ENCODE measurements at places on chromosomes 7 and 10.

GRCh38 chr7:18655506-18655905, 160.0 kb downstream of the HDAC9 start:
- DNase-seq: no peak

DNA sequence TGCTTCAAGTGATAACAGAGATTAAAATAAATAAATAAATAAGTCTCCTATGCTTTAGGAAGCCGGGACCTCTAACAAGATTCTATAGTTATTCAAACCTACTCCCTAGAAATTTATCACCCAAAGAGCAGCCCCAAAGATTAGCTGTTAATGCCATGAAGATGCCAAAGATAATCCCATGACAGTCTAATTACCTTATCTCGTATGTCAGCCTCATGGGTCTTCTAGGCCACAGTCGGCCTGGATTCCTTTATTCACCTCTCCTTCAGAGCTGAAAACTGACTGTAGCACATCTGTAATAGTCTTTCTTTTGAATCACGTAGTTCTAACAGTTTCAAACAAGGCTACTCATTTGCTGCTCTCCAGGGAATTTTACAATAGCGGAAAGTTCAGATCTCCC, 24.2 kb downstream of the COL1A2 start:
- no peak for DNase-seq

- no peak for DNase-seq
These were observed 118.6 kb upstream of the ASAH2 start for GRCh38 chr10:50369931-50370330.

GRCh38 chr7:130929896-130930659, 196.1 kb upstream of the KLF14 start:
- no peak for DNase-seq

DNA sequence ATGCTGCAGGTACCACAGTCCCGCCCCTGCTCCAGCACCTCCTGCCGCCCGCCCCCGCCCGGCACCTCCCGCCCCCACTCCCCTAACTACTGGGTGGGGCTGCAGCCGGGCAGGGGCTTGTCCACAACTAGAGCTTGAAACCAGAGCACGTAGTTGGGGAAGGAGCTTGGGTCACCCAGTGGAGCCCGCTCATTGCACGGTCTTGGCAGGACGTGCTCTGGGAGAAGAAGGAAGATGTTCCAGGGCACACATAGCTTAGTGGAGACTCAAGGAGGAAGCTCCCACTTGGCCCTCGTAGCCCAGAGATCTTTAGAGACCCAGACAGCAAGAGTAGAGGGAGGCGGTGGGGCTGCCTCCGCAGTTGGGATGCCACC, 692 bp downstream of the IGFBP1 start:
- DNase-seq: no peak

GRCh38 chr10:43647576-43647975, 1.1 kb downstream of the ZNF32 start:
- no peak for DNase-seq

DNA sequence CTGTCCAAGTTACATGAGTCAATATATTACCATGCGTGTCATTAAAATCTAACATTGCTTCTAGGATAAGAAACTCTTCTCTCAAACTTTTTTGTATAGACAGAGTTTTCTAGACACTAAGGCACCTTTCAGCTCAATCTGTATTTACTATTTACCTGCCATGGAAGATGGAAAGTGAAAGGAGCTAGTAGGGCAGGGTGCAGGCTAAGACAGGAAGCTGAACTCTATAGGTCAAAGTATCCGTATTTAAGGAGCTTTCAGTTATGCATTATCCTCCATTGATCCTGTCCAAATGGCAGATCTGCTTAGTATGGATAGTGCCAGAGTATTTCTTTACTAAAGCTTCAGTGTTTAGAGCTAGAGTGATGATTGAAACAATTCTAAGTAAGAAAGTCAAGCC, 612.8 kb downstream of the IPMK start:
- DNase-seq: no peak

DNA sequence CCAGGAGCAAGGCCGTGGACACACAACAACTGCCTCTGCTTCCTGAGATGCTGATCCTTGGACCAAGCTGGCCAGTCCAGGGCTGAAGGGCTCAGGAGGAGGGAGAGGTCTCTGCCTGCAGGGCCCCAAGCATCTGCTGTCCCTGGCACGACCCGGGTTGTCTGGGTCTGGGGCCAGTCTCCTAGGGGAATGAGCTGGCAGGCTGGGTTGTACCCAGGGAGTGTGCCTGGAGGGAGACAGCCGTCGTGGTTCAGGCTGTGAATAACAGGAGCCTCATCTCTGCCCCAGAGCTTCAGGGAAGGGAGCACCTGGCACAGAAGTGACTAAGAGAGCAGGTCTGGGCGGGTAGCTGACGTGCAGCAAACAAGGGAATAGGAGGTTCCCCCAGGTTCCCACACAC, 17.9 kb upstream of the SERPINE1 start:
- DNase-seq: no peak

- no peak for DNase-seq
These were observed 426.5 kb downstream of the RPS24 start for GRCh38 chr10:78460204-78460603.

GRCh38 chr10:122375679-122376160, 1.2 kb downstream of the PLEKHA1 start:
- no peak for DNase-seq

DNA sequence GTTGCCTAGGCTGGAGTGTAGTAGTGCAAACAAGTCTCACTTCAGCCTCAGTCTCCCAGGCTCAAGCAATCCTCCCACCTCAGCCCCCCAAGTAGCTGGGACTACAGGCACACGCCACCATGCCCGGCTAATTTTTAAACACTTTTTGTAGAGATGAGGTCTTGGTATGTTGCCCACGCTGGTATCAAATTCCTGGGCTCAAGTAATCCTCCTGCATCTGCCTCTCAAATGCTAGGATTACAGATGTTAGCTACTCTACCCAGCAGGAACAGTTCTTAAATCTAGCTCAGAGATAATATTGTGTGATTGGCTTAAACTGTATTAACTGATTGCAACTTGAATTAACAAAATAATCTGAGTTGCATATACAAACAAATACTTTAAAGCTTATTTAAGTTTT, 82.9 kb downstream of the CDK14 start:
- DNase-seq: no peak

- DNase-seq: no peak
These were observed 22.7 kb downstream of the CISD1 start for GRCh38 chr10:58291538-58292174.

- DNase-seq: no peak
These were observed 488.0 kb upstream of the POM121L12 start for GRCh38 chr7:52547308-52547910.

GRCh38 chr10:132774902-132775863, 10.8 kb downstream of the NKX6-2 start:
- DNase-seq: peak; percentile 98

DNA sequence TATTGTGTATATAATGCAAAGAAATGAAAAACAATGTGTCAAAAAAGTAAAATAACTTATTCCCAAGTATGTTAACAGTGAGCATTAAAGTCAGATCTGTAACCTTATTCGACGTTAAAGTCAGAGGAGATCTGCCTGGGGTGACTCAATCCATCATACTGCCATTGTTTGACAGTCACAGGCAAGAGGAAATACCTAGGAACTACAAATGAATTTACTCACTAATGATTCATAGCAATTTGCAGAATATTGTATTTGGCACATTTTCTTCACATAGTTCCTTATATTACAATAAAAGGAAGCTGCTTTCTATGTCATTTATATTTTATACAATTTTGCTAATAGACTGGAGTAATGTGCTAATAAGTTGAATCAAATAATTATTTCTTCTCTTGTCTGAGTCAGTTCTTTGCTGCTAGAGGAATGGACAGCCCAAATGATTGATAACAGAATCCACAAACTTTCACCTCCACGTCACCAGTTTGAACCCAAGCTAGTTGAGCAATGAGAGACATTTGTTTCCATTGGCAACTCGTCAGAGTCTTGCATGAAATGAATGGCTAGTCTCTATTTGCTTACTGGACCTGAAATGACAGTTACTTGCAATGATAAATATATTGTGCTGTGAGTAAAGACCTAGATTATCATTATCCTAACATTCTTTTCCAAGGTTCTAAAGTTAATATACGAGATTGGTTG, 48.5 kb upstream of the TMEM106B start:
- DNase-seq: no peak

DNA sequence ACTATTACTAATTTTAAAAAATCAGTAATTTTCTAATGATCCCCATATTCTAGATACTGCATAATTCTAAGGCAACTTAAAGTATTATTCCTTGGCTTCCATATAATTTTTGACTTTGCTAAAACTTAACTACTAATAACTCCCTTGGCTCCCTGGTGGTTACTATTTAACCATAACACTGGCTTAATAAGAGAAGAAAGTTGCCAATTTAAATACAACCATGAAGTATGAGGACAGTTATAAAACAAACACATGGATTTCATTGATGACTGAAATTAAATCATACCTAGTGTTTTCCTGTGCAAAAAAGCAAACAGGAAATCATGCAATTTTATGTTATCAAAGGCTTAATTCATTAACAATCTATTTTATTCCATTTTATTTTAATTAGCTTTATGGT, 1073.9 kb downstream of the GRM8 start:
- no peak for DNase-seq

DNA sequence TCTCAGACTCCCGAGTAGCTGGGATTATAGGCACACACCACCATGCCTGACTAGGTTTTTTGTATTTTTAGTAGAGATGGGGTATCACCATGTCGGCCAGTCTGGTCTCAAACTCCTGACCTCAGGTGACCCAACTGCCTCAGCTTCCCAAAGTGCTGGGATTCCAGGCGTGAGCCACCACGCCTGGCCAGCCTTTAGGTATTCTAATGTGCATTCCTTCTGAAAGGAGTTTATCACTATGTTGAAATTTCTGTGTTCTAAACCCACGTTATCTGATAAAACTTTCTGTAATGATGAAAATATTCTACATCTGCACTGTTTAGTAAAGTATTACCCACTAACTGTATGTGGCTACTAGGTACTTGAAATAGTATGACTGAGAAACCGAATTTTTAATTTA, 110.6 kb upstream of the IMMP2L start:
- no peak for DNase-seq

DNA sequence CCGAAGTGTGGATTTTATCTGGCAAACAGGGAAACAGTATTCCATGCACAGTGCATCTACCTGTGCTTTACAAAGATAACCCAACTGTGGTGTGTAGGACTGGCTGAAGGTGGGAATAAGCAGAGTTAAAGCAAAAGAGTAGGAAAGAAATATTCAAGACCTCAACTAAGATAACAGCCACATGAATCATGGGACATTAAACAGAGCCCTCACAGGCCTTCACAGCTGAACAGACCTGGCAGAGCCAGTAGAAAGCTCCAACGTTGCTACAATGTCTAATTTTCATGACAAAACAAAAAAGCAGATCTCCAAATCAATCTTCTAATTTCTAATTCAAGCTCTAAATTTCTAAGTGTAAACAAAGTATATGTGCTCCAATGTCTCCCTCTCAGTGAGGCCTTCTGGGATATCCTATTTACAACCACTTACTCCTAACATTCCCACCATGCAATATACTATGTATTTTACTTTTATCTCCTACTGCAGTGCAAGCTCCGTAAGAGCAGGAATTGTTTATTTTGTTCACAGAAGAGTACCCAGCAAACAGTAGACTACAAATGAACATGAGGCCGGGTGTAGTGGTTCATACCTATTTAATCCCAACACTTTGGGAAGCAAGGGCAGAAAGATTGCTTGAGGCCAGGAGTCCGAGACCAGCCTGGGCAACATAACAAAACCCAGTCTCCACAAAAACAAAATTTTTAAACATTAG, 63.5 kb downstream of the UBE2H start:
- no peak for DNase-seq

- no peak for DNase-seq
These were observed 435.9 kb upstream of the AUTS2 start for GRCh38 chr7:69162326-69162725.

DNA sequence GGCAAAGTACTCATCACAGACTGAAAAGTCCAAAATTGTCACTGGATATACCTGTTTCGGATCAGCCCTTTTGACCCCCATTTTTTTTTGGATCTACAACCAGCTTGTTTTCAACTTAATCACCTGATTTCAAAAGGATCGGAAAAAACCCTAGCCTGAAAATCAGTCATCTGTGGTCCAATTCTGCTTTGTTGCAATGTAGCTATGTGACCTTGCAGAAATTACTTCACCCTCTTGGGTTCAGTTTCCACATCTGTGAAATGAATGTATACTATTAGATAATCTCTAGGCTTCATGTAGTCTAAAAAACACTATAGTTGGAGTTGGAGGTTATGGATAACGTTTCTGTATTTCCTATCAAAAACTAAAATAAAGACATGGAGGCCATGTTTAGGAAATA, 37.1 kb downstream of the STEAP4 start:
- no peak for DNase-seq

- DNase-seq: no peak
These were observed 896.0 kb downstream of the LRMDA start for GRCh38 chr10:76327441-76327840.

DNA sequence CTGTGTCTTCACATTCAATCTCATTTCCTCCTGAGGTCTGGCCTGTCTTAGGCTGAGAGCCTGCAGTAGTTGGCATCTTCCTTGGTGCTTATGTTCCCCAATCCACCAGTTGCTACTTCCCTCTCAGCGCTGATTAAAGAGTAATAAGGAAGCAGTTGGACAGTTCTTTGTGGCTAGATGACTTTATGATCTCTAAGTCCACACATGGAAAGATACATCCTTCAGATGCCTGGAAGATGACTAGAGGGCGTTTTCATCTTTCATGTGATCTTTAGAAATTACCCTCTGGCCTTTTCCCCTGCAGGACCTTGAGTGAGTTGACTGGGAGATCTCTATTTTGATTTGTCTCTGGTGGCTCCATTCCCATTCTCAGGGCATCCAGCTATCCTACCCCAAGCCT, 204.5 kb downstream of the GRM3 start:
- DNase-seq: no peak

DNA sequence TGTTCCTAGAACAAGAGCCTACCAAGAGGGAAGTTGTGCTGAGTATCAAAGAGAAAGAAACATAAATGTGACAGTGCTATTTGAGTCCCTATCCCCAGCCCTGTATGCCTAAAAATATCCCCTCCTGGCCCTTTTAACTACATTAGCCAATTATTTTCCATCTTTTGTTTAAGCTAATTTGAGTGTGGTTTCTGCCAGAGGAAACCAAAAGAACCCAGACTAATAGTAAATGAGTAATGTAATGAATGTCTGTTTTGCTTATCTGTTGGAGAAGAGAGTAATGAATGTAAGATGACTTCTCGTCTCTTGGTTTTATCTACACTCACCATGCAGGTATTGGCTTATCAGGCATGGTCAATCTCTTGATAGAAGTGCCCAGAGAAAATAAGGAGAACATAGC, 134.4 kb upstream of the CDK1 start:
- no peak for DNase-seq

DNA sequence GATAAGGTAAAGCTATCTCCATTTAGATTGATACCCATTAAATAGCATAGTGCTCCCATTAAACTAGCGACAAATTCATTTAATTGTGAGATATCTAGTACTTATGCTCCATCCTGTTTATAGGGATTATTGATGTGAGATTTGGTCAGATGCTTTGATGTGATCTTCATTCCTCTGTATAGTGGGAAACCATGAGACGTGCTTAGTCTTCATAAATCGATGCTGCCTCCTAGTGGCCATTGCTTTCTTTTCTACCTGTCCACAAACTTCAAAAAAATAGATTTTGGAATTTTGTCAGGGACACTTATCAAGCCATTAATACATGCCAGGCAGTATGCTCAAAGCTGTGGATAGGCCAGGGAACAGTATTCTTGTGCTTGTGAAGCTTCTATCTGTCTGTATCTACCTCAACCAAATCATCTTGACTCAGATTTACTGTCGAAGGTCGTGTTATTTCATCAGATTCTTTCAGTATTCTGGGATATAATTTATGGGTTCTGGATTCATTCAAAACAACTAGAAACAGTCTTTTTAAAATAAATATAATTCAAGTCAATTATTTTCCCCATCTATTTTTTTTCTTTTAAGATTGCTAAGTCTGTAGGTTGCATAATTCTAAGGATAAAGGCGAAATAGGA, 12.0 kb downstream of the LSM8 start:
- DNase-seq: no peak

All from substantia nigra (tissue), 51 donors.